GM12864 (cell line): ENCODE measurements at places on chromosomes 11 and 22.

DNA sequence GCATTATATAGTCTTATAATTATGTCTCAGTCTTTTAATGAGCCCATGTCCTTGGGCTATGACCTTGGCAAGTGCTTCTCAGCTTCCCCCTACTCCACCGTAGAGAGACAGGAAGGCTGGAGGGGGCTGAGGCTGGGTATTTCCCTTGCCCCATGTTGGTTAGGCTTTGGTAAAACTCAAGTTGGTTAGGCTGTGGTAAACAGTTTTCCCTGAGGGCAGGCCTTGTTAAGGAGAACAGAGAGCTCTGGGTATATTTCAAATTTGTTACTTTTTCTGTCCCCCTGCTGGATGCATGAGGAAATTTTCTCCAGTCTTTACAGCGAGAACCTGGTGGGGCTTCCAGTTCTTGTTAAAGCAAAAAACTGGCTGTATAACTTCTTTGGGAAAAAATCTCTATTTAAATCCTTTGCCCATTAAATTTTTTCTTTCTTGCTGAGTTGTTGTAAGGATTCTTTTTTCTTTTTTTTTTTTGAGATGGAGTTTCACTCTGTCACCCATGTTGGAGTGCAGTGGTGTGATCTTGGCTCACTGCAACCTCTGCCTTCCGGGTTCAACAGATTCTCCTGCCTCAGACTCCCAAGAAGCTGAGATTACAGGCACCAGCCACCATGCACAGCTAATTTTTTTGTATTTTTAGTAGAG is 12.2 kb upstream of the DCHS1 start:
- no peak for DNase-seq

GRCh38 chr11:44366741-44367140 is 56.8 kb upstream of the ALX4 start:
- no peak for DNase-seq

DNA sequence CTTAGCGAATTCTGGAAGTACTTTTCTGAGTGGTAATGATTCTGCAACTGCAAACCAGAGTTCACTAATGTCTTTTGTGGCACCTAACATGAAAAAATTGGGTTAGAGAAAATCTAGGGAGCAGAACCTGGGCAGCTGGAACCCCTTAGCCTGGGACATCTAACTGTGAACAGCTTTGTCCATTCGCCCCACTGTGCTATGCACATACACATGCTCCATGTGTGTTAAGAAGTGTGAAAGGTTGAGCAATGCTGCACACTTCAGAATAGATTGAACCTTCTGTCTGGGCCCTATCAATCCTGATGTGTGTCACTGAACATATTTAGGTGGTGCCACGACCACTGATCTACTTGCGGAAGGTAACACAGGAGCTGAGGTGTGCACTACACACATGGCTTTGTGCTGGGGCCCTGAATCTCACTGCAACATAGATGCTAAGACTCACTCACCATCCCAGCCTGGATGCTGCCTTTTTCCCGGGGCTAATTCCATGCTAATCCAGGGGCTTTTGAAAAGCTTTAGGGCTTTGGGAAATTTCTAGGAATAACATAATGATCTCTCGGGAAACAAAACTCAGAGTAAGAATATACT is 976.2 kb downstream of the NTM start:
- no peak for DNase-seq

DNA sequence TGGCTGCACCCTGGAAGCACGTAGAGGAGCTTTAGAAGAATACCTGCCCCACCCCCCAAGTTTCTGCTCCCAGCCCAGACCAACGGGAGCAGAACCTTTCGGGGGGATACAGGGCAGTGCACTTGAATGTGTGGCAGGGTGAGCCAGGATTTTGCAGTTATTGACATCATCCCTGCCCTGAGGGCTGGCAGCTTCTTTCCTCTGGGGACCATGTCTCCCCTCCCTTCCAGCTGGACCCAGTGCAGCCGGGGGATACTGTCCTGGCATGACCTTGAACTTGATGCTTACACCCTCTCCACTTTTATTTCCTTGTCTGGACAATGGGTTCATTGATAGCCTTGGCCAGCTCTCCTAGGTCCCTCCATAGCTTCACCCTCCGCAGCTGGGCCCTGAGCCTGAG is 4.1 kb upstream of the CABP7 start:
- no peak for DNase-seq

DNA sequence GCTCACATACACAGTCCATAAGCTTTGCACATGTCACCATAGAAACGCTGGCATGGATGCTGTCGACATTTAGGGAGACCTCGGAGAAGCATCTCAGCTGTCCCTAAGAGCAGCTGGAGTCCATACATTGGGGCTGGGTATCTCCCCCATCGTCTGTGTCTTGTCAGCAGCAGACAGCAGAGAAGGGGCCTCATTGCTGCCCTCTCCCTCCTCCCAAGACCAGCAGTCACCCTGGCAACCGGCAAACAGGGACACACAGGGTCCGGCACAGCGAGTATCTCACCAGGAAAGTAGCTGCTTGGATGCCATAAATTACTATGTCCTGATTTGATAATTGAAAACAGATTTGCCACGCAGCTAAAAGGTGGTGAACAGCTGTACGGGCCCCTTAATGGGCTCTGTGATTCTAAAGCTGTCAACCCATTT is 84.4 kb downstream of the CD44 start:
- no peak for DNase-seq

DNA sequence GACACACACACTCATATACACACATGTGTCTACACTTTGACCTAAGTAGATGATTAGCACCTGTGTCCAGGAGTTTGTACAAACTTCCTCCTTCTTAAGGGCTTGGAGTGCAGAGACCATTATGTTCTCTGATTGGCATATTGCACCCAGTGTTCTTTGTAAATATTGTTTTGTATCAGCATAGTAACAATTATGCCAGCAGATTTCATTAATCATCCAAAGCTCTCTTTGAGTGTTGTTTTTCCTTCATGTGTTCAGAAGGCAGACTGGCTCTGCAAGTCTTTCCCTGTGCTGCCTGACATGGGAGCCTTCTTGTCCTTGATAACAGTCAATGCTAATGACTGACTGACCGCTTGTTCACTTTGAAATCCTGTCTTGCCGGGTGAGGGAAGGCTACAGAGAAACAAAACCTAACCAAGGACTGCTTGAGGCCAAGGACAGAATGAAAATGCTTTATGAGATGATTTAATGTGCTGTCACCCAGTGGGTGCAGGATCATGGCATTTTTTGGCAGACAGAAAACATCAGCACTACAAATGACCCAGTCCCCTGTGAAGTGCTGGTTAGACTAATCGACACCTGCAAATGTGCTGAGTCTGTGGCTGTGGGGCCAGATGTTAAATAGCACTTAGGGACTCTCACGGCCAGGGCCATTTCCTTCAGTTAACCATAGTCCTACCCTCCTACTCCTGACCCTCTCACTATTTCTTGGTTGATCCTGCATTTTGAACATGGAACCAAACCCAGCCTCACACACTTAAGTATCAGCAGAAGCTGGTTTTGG is 6.6 kb upstream of the BARX2 start:
- DNase-seq: no peak

- no peak for DNase-seq
These were observed 529.6 kb downstream of the BRD1 start for GRCh38 chr22:49297871-49298721.

DNA sequence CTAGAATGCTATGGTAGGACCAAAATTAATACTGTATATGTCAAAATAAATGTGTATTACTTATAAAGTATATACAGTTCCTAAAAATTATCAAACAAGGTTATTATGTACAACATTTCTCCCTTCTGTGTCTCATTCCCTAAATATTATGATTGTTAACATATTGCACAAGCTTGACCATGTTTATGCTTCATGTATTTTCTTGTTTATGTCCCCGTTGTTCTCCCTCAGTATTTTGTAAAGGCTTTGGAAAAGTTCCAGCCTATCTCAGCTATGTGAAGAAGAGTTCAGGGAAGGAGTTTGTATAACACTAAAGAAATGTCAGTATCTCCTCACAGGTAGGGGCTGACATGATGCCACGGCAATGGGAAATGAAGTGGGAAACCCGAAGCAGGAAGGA is 19.6 kb downstream of the ADM start:
- DNase-seq: no peak

GRCh38 chr22:47351836-47352579 is 589.6 kb downstream of the TBC1D22A start:
- DNase-seq: no peak

GRCh38 chr11:108887436-108888238 is 222.8 kb downstream of the DDX10 start:
- no peak for DNase-seq

DNA sequence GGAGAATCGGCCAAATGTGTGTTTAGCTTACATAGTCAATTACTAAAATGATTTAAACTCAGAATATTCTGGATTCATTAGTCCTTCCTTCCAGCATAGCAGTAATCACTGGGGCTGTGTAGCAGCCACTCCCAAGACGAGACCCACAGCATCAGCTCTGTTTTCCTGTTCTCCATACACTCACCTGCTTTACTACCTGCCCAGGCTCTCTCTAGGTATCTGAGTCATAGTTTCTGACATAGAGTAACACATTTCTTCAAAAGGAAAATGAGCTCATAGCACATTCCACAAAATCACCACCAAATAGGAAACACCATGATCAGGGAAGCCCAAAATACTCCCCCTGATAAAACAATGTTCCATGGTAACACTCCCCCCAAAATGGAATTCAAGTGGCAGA is 22.9 kb downstream of the MORC2 start:
- DNase-seq: no peak

GRCh38 chr11:41320238-41320637 is 139.2 kb downstream of the LRRC4C start:
- DNase-seq: no peak

DNA sequence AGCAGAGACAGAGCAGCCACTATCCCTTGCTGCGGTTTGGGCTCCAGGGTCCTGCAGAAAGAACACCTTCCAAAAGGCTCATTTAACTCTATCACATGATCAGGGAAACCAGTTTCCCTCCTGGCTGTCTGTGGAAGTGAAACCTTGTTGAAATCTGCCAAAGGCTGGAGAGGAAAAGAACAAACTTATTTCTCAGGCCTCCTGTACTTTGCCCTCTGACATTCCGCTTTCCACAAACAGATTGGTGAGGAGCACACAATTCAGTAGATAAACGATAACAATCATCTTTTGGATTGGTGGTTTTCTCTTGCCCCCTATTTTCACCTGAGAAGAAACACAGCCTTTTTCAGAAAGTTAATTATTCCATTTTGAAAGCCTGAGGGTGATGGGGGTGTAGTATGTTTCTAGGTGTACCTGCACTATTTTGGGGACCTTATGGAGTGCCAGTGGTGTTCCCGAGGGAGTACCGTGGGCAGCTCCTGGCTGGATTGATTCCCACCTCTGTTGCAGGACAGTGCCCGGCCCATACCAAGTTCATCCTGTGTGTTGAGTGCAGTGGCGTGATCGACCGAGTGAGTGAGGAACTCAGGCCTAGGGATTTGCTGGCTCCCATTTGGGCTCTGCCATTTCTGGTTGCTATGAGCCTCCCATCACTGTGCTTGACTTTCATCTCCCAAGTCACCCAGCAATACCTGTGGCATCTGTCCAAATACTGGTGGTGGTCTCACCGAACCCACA is 102.0 kb downstream of the TBC1D22A start:
- no peak for DNase-seq

- DNase-seq: no peak
These were observed 10.8 kb downstream of the DNAL4 start for GRCh38 chr22:38783095-38783615.

DNA sequence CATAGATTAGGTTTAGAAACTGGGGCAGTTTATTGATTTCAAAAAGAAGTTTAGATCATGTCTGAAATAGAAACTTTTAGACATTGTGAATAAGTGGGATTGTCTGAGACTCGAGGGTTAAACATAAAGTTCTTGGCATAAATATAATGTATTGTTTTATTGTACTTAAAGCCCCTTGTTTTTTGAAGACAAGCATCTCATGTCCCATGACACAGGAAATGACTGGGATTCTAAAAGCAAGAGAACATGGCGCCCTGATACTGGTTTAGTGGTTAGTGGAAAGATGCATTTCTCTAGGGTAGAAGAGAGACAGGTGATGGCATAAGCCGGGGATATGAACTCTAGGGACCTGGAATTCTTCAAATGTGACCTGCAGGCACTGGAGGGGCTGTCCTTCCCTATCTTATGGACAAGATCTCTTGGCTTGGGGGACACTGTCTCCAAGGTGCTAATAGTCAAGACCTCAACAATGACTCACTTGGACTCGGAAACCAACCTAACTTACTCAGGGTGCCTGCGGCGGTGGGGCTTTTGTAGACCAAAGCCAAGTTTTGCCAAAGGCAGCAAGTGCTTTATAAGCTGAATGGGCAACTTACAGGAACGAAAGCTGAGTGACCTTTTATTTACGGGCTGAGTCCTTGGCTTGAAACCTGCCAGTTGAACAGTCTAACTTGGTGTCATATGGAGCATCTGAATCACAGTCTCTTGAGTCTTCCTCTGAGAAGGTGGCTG is 48.2 kb downstream of the UBASH3B start:
- DNase-seq: no peak

- DNase-seq: no peak
These were observed 43.5 kb upstream of the CCDC179 start for GRCh38 chr11:22903782-22904181.

DNA sequence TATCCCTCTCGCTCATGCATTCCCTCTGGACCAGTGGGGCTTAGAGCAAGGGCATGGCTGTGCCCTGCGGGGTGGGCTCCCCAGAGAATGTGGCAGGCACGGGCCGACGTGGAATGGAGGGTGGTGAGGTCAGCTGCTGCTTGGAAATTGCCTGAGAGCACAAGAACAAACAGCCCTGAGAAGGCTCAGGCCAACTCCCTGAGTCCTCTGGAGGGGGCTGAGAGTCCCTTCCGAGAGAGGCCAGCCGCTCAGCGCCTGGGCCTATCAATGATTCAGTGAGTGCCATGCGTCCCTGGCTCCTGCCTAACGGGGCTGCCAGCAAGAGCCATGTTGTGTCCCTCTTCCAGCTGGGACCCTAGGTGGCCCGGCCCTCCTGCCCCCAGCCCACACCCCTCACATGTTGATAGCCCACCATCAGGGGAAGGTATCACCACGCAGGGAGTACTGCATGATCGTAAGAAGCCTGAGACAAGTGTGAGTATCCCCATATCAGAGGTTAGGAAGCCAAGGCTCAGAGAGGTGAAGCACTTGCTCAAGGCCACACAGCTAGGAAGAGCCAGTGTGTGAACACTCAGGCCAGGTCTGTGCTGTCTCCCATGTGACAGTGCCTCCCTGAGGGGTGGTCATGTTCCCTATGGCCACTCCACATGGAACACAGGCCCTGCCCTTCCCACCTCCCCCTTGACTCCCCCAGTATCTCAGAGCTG is 55.8 kb downstream of the NECTIN1 start:
- no peak for DNase-seq

GRCh38 chr11:118434123-118434552 is 2.2 kb upstream of the KMT2A start:
- no peak for DNase-seq

DNA sequence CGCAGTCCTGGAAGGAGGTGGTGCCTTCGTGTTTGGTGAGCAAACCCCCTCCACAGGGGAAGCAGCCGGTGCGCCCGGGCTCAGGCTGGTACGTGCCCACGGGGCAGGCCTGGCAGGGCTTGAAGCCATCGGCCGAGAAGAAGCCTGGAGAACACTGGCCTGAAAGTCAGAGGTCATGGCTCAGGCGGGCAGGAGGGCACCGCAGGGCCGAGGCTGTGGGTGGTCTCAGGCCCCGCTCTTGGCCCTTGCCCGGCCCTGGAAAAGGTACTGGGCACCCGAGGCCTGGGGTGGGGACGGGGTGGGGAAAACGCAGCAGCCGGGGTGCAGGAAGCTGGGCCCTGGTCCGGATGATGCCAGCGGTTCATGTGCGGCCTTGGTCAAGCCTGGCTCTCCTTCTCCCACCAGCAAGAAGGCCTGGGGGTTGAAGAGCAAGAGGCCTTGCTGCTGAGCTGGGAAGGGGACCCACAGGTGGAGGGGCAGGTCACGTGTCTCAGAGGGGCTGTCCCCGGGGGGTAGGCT is 25.6 kb upstream of the TTLL12 start:
- DNase-seq: no peak
